Forelimb muscle (tissue), 1 donor: ENCODE measurements at places on chromosomes 2 and 18. TPM values are rescaled to one million over a fixed set of nuclear protein-coding genes. Genes with fewer than 3 reads are reported as not detected.

PIK3C3 gene
- 33.9 TPM for polyA plus RNA-seq

STK25 gene
- polyA plus RNA-seq: 289 TPM

NAT8 gene
- polyA plus RNA-seq: 0.29 TPM

GULP1 gene
- 19.5 TPM for polyA plus RNA-seq

GRB14 gene
- 1.3 TPM for polyA plus RNA-seq

G6PC2 gene
- not detected for polyA plus RNA-seq

DYSF gene
- polyA plus RNA-seq: 146 TPM

DPYSL5 gene
- polyA plus RNA-seq: 19.1 TPM

NCKAP5 gene
- 3.3 TPM for polyA plus RNA-seq

POTEE gene
- 0.10 TPM for polyA plus RNA-seq

SERPINB3 gene
- not detected for polyA plus RNA-seq

ACTG2 gene
- 5.1 TPM for polyA plus RNA-seq

HOXD13 gene
- polyA plus RNA-seq: not detected

CENPA gene
- polyA plus RNA-seq: 3.5 TPM

LOXHD1 gene
- polyA plus RNA-seq: 3.2 TPM

GKN2 gene
- polyA plus RNA-seq: not detected

SERPINB11 gene
- polyA plus RNA-seq: not detected

PAX8 gene
- polyA plus RNA-seq: 1.9 TPM

TNFRSF11A gene
- polyA plus RNA-seq: 2.8 TPM

FEV gene
- polyA plus RNA-seq: not detected

NEURL3 gene
- 0.19 TPM for polyA plus RNA-seq

ADAM23 gene
- polyA plus RNA-seq: 10.8 TPM

MAP3K2 gene
- 17.8 TPM for polyA plus RNA-seq

CABYR gene
- polyA plus RNA-seq: 3.3 TPM

SP5 gene
- 7.2 TPM for polyA plus RNA-seq

WDR7 gene
- 8.9 TPM for polyA plus RNA-seq

SH3RF3 gene
- 3.9 TPM for polyA plus RNA-seq

ASB1 gene
- 45.8 TPM for polyA plus RNA-seq

ZFP36L2 gene
- 55.1 TPM for polyA plus RNA-seq

EPHA4 gene
- 8.7 TPM for polyA plus RNA-seq

SRD5A2 gene
- polyA plus RNA-seq: 0.04 TPM

UGT1A1 gene
- 0.08 TPM for polyA plus RNA-seq

ASXL3 gene
- 5.3 TPM for polyA plus RNA-seq

REG3G gene
- not detected for polyA plus RNA-seq

EMX1 gene
- polyA plus RNA-seq: 0.08 TPM

C1QL2 gene
- not detected for polyA plus RNA-seq

CNTNAP5 gene
- polyA plus RNA-seq: 0.03 TPM

TMEM163 gene
- 0.86 TPM for polyA plus RNA-seq

OSBPL6 gene
- polyA plus RNA-seq: 6.2 TPM

ACADL gene
- 9.6 TPM for polyA plus RNA-seq

THAP4 gene
- 42.7 TPM for polyA plus RNA-seq
